Memory B cell (primary cell): ENCODE measurements at places on chromosomes 6 and 20.
A peak's percentile ranks its signal among the peaks of the same experiment; 100 is the strongest.

DNA sequence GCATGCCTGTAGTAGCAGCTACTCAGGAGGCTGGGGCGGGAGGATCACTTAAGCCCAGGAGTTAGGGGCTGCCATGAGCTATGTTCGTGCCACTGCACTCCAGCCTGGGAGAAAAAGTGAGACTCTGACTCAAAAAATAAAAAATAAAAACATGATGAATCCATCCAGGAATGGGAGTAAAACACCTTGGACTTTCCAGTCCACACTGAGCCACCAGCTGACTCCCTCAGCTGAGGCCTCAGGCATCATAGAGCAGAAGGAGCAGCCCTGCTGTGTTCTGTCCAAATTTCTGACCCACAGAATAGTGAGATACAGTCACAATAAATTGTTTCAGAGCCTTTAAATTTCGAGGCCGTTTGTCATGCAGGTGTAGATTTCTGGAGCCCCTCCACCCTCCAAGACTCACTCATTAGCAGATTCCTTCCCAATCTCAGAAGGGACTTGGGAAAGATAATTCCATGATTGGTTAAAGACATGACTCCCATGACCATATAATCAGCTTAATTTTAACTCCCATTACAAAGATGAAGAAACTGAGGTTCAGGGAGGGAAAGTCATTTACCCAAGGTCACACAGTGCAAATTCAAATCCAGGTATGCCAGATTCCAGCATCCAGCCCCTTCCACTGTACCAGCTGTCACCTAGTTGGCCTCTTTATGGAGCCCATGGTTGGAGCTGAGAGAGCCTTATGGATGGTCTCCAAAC is 9.0 kb upstream of the MMP9 start:
- DNase-seq = no peak

GRCh38 chr6:131910956-131911355 is 40.2 kb downstream of the CCN2 start:
- no peak for DNase-seq

- no peak for DNase-seq
Measured at GRCh38 chr20:6705106-6705766, 62.2 kb upstream of the BMP2 start.

DNA sequence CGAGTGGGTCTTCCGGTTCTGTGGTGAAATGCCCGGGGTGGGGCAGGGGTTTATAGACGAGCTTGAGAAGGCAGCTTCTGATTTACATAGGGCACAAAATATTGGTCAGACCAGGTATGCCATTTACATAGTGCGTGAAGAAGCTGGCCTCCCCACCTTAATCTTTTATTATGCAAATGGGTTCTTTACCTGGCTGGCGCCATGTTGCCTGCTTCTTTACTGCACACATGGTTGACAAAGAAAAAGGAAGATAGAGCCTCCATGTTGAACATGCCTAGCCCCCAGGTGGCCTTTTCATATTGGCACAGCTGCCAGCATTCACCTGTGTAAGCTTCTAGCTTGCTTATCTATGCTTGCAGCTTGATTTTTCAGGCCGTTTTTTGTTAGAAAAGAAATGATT is 276.2 kb downstream of the PHACTR1 start:
- DNase-seq = no peak

DNA sequence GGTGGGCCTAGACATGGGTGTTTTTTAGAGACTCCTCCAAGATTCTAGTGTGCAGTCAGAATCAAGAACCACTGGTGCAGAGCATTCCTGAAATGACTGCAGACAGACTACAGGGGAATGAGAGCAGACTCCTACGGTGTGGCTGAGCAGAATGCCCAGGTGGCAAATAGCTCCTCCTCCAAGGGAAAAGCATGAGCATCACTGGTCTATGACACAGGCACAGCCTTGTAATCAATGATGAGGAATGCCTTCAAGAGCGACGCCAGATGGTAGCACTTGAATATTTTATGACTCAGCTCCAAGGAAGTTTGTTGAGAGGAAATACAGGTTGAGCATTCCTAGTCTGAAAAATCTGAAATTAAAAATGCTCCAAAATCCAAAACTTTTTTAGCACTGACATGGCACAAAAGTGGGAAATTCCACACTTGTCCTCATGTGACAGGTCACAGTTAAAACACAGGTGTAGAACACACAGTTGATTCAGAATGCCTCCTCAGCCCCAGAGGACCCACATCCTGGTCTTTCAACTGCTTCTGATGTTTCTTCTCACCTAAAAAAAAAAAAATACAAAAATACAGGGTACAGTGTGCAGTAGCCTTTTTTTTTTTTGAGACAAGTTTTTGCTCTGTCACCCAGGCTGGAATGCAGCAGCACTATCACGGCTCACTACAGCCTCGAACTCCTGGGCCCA is 10.6 kb upstream of the FAM8A1 start:
- no peak for DNase-seq

- no peak for DNase-seq
Measured at GRCh38 chr20:63750807-63751470, 11.4 kb downstream of the SLC2A4RG start.

GRCh38 chr20:20839771-20840170 is 127.3 kb upstream of the RALGAPA2 start:
- no peak for DNase-seq

DNA sequence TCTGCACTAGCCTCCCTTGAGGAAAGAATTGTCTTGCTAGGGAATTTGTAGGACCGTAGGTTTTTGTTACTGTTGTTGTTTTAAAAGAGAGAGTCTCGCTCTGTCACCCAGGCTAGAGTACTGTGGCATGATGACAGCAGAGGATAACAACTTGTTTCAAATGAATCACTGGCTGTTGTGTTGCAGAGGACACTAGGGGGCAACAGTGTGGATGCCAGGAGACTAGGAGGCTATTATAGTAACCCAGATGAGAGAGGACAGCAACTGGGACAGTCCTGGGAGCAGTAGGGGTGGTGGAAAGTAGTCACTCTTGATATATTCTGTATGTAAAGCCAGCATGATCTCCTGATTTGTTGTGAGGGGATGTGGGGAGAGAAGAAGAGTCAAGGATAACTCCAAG is 41.8 kb upstream of the LAMA4 start:
- DNase-seq = no peak

GRCh38 chr6:3287976-3288707 is 29.4 kb downstream of the PSMG4 start:
- DNase-seq = no peak

GRCh38 chr6:36469946-36470345 is 27.1 kb downstream of the KCTD20 start:
- DNase-seq = no peak

GRCh38 chr20:48294942-48295341 is 509.7 kb upstream of the SULF2 start:
- DNase-seq = no peak

GRCh38 chr6:121959501-121959900 is 440.0 kb upstream of the HSF2 start:
- DNase-seq = no peak

GRCh38 chr6:16338577-16339264 is 100.3 kb downstream of the GMPR start:
- no peak for DNase-seq

GRCh38 chr6:6649824-6650349 is 61.4 kb downstream of the LY86 start:
- no peak for DNase-seq

GRCh38 chr6:83273596-83273995 is 80.4 kb downstream of the RWDD2A start:
- no peak for DNase-seq

- DNase-seq = no peak
Measured at GRCh38 chr20:62576815-62577489, 65.4 kb upstream of the SLCO4A1 start.

GRCh38 chr6:108575905-108576494 is 15.3 kb downstream of the FOXO3 start:
- no peak for DNase-seq

GRCh38 chr20:3744806-3745685 is 12.6 kb downstream of the HSPA12B start:
- peak; percentile 45 for DNase-seq

- no peak for DNase-seq
Measured at GRCh38 chr6:125913864-125914351, 42.7 kb upstream of the HINT3 start.

DNA sequence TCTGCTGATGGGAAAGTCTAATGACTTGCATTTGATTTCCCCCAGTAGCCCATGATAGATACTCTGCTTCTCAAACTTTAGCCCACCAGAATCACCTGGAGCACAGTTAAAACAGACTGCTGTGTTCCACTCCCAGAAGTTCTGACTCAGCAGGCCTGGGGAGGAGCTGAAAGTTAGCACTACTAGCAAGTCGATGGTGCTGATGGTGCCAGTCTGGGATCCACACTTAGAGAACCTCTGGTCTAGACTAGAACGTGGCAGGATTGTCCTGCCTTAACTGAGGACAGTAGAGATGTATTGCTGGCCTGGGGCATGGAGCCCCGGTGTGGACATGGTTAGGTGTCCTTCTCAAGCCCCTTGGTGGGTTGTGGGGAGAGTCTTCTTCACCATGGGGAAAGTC is 8.7 kb downstream of the TOX2 start:
- no peak for DNase-seq

GRCh38 chr6:112030961-112031660 is 22.8 kb upstream of the CCN6 start:
- no peak for DNase-seq

GRCh38 chr20:45176526-45177267 is 2.0 kb downstream of the PI3 start:
- DNase-seq = no peak

DNA sequence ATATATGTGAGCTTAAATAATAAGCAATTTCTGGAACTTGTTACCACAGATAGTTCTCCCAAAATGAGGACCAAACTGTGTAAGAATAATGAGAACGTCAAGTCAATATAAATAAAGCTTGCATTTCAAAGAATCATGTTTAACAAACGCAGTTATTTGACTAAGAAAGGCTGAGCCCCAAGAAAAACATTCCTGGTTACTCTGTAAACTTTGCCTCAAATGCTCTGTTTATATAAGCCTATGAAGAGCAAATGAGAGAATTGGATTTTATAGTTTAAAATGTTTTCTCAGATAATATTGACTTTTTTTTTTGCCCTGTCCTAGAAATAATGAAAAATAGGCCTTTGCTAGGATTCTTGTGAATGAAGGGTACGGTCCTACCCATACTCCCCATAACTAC is 81.3 kb downstream of the C6orf52 start:
- no peak for DNase-seq

GRCh38 chr20:39910536-39910935 is 778.5 kb downstream of the MAFB start:
- DNase-seq = no peak

- DNase-seq = no peak
Measured at GRCh38 chr6:138593909-138594757, 94.8 kb upstream of the NHSL1 start.

GRCh38 chr20:48194583-48194982 is 409.3 kb upstream of the SULF2 start:
- DNase-seq = no peak

- DNase-seq = no peak
Measured at GRCh38 chr6:5300206-5300764, 39.0 kb downstream of the FARS2 start.

DNA sequence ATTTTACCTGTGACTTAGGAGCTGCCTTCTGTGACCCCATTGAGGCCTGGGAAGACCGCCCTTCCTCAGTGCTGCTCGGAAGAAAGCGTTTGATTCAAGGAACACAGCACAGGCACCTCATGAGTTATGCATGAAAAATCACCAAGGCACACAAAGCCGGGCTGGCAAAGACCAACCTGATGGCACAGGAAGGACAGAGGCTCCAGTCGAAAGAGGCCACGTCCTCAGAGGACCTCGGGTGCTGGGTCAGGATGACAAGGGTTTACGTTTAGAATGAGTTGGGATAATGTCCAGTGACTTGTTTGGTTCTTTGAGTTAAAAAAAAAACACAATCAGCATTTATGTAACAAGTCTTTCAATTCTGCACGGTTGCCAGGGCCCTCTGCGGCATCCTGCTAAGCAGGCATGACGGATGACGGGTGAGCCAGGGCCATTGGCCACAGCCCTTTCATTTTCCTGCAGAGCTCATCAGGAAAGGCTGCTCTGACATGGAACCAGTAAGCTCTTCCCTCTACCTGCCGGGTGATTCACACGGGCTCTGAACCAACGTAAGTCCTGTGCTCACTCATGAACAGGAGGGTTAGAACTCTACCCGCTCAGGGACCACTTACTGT is 112.8 kb downstream of the DACT2 start:
- no peak for DNase-seq

- no peak for DNase-seq
Measured at GRCh38 chr6:144879436-144879835, 594.3 kb downstream of the UTRN start.

- no peak for DNase-seq
Measured at GRCh38 chr6:49499126-49499525, 597 bp upstream of the GLYATL3 start.

DNA sequence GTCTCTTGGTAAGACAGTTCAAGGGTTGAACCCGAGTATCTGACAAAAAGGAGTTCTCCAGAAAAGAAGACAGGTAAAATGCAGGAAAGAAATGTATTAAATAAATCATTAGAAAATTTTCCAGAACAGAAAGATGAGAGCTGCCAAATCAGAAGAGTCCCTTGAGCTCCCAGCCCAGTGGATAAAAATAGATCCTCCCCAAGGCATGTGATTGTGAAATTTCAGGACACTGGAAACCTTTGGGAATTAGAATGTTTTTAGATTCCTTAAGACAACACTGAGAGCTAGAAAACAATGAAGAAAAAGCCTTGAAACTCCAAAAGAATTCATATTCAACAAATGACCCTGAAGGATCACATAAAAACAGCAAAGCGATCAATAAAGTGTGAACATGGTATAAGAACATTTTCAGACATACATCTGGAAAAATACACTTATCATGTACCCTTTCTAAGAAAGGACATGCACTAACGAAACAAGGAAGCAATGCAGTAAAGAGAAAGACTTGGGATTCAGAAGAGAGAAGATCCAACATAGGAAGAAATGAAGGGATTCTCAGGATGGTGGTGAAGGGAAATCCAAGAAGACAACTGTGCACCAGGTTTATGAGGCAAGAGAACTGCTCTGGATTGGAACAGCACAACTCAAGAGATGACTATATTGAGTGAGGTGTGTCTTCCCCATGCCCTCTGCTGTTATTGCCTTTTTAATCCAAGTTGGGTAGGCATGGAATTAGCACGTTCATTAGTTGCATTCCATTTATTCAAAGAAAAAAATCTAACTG is 390.4 kb downstream of the SYNE1 start:
- DNase-seq = no peak

GRCh38 chr6:151763303-151763702 is 44.2 kb upstream of the ESR1 start:
- no peak for DNase-seq

DNA sequence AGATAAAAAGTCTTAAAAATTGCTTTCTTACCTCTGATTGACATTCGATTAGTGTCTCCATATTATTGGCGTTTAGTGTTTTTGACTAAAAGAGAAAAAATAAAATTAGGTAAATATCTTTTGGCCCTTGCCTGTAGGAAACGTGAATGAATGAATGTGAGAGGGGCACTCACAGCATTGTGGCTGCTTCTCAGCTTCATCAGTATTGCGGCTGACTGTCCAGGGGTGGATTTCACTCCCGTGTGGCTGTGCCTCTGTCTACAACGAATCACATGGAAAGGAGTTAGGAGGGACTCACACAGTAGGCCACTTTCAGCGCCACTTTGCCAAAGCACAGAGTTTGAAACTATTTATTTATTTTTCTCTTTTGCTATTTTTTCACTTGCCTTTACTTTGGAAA is 844 bp downstream of the TAGAP start:
- DNase-seq = no peak
